ENCODE measurements at places on chromosomes 13 and 19.

GRCh38 chr19:44748426-44749254 lies at the start of gene BCL3:
TSS of gene BCL3 (plus strand) at chr19:44748708. CDS start at chr19:44748791, 83 bp downstream.
- DNase-seq = peak; percentile 84

DNA sequence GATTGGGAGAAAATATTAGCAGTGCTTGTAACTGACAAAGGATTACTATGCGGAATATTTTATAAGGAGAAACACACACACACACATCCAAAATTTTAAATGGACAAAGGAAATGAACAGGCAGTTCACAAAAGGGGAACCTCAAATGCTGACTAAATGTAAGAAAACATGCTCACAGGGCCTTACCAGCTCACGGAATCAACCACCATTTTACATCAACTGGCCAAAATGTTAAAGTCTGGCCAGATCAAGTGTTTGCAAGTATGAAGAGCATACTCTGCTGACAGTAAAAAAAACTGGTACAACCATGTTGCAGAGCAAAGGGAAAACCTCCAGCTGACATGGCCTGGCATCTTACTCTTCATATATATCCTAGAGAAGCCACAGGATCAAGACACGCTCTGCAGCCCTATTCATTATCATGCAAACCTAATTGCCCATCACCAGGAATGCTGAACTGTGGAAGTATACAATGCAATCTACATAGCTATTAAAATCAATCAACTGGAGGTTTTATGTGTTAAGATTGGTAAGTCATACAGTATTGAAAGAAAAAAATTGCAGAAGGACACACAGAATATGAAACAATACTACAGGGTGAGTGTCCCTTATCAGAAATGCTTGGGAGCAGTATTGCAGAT lies 124.4 kb downstream of the RNF17 start:
- DNase-seq = no peak

GRCh38 chr13:106905380-106906162 lies 337.6 kb upstream of the ARGLU1 start:
- no peak for DNase-seq

- DNase-seq = no peak
Measured at GRCh38 chr19:16595097-16595496, 22.9 kb upstream of the SLC35E1 start.

- DNase-seq = peak; percentile 72
Measured at GRCh38 chr19:36060430-36060829, 5.7 kb downstream of the WDR62 start.

DNA sequence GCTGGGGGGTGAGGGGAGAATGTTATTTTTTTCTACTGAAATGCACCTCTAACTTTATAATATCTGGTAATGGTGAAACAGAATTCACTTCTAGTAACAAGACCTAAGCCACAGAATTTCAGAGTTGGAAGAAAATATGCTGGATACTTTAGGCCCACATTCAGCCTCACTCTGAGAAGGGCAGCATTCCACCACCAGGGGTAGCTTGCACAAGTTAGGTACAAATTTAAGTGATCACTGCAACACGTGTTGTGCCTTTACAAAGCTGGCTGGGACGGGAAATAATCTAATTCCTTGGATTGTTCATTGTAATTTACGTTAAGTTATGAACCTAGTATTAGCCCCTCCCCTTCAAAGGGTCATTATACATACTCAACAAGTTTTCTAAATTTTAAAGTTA lies 192.3 kb downstream of the RGCC start:
- DNase-seq = peak; percentile 47

DNA sequence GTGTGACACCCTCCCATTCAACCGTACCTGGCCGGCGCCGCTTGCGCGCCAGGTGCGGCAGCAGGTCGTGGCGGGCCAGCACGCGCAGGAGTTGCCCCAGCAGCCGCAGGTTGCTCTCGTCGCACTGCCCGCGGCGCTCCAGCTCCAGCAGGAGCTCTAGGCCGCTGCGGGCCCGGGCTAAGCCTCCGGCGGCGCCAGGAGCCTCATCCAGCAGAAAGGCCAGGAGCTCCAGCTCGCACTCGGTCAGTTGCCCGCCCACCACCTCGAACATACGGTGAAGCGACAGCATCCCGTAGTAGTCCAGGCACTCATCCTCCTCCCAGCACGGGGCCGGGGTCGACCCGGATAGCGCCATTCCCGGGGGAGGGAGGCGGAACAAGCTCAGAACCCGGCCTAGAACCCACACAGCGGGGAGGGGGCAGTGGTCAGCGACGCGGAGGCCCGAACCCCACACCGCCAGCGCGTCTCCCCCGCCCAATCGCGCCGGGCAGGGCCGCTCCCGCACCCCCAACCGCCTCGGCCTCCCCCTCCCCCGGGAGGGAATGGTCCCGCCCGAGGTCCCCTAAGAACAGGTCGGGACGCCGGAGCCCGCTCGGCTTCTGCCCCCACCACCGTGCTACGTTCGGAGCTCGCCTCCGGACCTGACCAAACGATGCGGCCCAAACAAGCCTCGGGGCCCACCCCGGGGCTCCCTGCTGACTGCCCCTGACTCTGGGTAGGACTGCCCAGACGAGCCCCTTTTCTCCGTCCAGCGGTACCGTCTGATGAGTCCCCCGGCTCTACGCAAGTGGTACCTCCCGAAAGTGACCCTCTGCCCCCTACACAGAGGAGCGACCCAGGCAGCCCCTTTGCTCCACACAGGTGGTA lies 591 bp downstream of the DEDD2 start:
- peak; percentile 69 for DNase-seq

- peak; percentile 53 for DNase-seq
Measured at GRCh38 chr19:41588497-41589209, 12.7 kb downstream of the CEACAM21 start.

DNA sequence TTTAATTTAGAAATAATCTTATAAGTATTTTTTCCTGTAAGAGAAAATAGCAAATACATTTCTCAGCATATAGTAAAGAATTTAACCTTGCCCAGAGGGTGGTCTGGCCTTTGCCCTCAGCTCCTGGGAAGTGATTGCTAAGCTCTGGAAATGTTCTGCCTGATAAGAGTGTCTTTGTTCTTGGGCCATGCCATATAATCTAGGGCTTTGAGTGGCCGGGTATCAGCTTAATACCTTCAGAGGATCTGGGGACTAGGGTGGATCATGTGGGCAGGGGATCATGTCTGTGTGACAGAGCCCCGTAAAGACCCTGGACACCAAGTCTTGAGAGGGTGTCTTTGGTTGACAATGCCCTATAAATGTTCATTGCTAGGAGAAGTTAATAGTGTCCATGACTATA lies 1032.4 kb upstream of the MIR17HG start:
- no peak for DNase-seq

- DNase-seq = no peak
Measured at GRCh38 chr13:109794095-109794494, 7.7 kb upstream of the IRS2 start.

DNA sequence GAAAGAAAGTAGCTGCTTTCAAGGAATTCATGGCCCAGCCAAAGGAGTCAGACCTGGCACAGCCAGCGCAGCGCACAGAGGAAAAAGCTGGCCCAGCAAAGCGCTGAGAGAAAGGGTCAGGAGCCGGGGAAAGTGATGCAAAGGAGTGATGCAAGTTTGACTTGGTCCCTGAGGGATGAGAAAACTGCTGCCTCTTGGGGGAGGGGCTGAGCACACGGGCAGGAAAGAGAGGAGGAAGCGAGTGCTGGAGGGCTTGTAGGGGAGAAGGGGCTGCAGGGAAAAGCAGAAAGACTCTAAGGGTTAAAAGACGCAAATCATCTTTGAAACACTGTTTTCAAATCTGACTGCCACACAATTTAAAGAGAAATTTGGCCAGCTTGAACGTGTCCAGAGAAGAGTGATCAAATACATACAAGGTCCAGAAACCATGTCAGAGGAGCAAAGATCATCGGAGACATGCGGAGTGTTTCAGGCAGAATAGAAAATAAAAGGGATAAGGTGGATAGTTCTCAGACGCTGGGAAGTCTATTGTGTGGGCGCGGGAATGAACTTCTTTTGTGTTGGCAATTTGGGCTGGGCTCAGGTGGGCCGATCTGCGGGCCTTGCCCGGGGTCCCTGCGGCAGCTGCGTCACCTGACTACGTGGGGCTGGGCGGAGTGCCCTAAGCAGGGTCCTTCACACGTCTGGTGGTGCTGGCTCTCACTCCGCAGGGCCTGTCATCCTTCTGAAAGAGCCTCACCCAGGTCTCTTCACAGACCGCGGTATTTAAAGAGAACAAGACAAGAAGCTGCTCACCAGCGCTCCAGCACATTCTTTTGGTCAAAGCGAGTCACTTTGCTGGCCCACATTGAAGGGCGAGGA lies 18.1 kb downstream of the N4BP2L1 start:
- DNase-seq = peak; percentile 49

- DNase-seq = no peak
Measured at GRCh38 chr13:41332829-41333228, 21.8 kb downstream of the NAA16 start.

- no peak for DNase-seq
Measured at GRCh38 chr13:39512687-39513086, 90.3 kb downstream of the LHFPL6 start.

- DNase-seq = peak; percentile 32
Measured at GRCh38 chr13:108700422-108701170, 71.2 kb downstream of the MYO16 start.

GRCh38 chr13:43698009-43698408 lies 88.8 kb downstream of the ENOX1 start:
- no peak for DNase-seq

GRCh38 chr13:44096901-44097300 lies 217.2 kb downstream of the LACC1 start:
- DNase-seq = no peak

GRCh38 chr19:34686455-34686854 lies 9.0 kb downstream of the ZNF302 start:
- no peak for DNase-seq

DNA sequence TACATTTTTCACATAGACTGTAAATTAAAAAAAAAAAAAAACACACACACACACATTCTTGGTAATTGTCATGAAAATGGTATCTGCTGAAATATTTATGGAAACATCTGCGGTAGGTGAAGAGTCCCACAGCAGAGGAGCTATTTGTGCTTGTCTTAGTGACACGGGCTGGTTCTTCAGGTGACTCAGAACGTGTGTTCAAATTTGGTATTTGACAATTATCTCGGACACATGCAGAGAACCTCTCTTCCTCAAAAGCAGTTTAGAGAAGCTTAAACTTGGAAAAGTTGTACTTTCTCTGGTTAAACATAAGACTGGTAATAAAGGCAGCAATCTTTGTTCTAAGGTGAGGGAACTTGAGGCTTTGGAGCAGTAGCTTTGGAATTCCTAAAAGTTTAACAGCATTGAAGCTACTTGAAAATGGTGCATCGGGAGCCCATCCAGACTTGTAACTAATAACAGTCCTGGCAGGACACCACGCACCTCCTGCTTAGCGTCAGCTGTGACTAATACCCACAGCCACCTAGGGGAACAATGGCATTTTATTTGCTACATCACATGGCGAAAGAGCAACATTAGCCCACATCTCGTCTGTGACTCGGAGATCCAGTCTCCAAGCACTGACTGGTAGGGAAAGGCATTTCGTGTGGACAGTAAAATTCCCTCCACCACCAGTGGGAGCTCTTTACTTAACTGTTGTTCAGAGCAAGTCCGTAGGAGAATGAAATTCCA lies 1505.1 kb upstream of the SLC10A2 start:
- peak; percentile 93 for DNase-seq

DNA sequence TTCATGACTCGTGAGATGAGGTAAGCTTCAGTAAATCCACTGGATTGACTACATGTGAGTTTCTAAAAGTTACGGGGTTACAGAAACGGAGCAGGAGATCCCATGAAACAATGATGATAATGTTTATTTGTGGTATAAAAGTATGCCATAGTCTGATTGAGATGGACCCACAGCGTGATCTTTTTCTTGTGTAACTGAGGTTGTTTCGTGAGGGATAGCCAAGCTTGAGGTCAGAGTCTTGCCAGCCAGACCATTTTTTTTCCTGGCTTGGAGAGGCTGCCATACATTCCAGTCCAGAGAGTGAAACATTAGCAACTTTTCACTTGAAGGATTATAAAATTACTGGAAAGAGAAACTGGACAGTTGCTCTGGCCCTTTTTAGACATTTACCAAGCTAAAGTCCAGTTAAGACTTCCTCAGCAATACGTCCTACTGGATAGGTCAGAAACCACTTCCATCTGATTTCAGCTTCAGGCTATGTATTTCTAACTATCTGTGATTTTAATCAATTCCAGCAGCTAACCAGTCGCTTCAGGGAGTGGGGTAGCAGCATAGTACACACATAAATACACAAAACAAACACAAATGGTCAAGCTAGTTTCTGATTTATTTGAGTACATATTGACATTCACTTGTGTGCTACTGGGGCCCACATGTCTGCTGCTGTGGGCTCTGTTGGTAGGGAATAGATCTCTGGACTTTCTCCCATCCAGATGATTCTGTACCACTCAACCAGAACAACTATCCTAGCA lies 194.6 kb downstream of the POSTN start:
- peak; percentile 87 for DNase-seq

DNA sequence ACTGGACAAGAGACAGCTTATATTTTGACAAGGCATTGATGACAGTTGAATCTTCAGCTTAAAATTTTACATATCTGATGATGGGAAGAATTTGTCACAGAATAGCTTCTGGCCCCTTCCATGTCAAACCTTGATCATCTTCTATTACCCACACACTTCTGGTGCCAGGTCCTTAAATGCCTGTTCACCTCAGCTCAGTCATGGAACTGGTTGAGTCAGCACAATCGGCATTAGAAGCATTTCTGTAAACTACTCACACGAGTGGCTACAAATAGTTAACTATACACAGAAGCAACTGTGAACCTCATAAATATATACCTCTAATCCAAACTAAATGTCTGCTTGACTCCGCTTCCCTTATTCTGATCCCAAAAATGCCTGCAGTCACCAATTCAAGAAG lies 161.2 kb downstream of the FOXO1 start:
- no peak for DNase-seq

GRCh38 chr19:49019242-49019932 lies 2.5 kb upstream of the LHB start:
- peak; percentile 72 for DNase-seq

- DNase-seq = peak; percentile 30
Measured at GRCh38 chr13:49997955-49998354, 1.1 kb downstream of the TRIM13 start.

DNA sequence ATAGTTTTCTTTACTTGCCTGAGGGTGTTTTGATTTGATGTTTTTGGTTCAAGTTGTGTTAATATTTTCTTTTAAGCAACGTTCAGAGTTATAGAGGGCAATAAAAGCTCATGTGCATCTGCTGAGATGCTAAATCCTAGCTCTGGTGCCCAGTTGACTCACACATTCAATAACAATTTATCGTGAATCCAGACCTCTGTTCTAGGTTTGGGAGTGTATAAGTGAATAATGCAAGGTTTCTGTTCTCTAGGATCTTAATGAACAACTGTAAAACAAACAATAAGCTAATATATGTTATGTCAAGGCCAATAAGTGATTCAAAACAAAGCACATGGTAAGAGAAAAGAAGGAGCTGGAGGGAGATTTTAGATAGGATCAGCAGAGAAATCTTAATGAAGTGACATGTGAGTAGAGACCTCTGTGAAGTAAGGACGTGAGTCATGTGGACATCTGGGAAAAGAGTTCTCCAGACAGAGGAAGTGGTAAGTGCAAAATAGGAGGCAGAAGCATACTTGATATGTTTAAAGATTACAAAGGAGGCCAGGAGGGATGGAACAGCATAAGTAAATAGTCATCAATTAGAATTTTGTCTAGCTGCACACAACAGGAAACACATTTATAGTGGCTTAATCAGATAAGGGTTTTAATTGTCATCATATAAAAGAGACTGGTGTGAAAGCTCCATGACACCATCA lies 278.5 kb upstream of the HTR2A start:
- DNase-seq = peak; percentile 47

- peak; percentile 41 for DNase-seq
Measured at GRCh38 chr19:6678690-6679109, 8.7 kb upstream of the TNFSF14 start.

Data from adipocyte (in vitro differentiated cells).